ENCODE measurements at places on chromosomes 13 and 19.

DNA sequence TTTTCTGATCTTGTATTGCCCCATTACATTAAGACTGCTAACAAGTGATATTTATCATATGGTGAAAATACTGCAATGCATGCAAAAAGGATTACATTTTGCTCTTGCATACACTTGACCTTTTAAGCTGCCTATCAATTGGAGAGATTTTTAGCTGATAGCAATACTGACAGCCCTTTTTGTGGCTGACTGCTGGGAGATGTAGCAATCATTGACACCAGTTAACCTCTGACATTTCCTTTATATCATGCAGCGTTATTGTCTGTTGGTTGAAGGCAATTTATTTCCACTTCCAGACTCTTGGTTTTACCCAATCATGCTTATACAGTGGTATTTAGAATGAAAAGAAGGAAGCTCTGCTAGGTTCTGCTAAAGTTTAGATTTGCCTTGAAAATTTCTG is 364.0 kb downstream of the LMO7 start:
- DNase-seq, result peak; percentile 22

DNA sequence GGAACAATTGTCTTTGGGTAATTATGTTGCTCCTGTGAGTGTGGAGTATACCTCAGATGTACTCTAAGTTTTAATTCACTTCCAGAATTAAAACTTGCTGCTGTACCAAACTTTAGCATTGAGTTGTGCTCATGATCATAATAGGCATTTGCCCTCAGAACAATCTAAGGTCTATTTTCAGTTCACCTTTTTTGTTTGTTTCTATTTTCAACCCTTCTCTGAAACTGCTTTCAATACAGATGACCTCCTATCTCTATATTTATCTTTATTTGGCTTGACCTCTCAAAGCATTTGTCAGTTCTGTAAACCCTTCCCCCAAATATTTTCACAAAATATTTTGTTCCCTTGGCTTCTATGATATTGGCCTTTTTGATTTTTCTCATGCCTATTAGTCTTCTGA is 873.0 kb downstream of the OLFM4 start:
- no peak for DNase-seq

- no peak for DNase-seq
Measured at GRCh38 chr13:20360041-20360491, 127.9 kb upstream of the GJB6 start.

GRCh38 chr13:51057906-51058305 is 53.2 kb downstream of the C13orf42 start:
- DNase-seq, result no peak

DNA sequence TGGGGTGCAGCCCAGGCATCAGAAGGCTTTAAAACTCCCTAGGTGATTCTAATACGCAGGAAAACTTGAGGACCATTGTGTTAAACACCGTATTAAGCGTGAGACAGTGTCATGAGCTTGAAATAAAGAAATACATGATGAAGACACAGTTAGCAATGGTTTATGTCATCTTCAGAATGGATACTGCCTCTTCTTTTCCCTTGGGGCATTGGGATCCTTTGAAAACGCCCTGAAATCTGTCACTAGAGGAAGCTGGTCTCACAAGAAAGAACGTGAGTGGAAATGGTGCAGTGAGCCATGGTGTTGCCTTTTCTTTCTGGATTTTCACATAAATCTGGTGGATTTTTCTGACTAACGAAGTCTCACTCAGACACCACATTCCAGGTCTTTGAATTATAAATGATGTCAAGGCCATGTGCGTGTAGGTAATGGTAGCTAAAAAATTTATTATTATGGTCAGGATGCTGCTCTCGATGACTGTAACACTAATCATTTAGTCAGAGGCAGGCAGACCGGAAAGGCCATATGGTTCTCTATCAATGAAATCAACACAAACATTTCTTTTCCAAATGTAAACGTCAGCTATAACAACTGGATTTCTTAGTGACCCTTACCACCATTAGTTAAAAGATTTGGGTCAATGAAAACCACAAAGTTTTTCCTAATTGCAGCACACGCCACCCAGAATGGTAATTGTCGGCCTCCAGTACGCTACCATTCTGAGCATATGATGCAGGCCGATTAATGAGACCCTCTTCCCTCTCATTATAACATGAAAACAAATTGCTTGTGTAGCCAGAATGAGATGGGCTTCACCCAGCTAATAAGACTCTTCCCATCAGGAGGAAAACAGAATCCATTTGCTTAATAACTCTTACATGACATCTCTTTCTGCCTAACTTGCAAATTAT is 105.6 kb downstream of the SLC7A1 start:
- DNase-seq, result no peak

DNA sequence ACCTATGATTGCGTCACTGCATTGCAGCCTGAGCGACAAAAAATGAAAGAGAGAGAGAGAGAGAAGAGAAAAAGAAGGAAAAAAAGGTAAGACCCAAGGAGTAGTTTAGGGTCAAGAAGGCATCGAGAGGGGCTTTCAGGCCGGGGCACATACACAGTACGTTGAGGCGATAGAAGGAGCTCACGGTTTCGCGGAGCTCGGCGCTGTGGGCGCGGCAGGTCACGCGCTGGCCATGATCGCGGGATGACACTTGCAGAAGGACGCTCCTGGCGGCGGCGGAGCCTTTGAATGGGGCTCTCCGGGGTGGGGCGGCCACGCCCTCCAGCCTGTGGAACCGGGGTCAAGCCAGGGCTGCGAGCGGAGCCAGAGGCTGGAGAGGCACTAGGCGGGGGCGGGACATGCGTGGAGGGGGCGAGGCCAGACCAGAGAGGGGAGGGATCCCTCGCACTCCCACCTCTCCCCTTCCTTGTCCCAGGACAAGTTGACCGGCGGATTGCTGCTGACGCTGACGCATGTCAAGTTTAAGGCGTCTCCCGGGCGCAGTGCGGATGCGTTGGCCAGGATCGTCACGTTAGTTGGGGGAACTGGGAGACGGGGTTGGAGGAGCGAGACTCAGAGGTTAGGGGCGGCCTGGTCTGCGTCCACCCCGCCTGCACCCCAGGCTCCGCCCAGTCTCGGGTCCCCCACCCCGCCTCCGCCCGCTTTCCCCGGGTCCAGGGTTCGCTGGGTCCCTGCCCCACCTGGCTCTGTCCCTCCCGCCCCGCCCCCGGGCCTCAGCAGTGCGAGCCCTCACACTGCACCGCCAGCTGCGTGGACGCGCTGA is 6.9 kb downstream of the NPHS1 start:
- DNase-seq, result no peak

GRCh38 chr13:101499406-101499805 is 46.9 kb downstream of the ITGBL1 start:
- DNase-seq, result no peak

DNA sequence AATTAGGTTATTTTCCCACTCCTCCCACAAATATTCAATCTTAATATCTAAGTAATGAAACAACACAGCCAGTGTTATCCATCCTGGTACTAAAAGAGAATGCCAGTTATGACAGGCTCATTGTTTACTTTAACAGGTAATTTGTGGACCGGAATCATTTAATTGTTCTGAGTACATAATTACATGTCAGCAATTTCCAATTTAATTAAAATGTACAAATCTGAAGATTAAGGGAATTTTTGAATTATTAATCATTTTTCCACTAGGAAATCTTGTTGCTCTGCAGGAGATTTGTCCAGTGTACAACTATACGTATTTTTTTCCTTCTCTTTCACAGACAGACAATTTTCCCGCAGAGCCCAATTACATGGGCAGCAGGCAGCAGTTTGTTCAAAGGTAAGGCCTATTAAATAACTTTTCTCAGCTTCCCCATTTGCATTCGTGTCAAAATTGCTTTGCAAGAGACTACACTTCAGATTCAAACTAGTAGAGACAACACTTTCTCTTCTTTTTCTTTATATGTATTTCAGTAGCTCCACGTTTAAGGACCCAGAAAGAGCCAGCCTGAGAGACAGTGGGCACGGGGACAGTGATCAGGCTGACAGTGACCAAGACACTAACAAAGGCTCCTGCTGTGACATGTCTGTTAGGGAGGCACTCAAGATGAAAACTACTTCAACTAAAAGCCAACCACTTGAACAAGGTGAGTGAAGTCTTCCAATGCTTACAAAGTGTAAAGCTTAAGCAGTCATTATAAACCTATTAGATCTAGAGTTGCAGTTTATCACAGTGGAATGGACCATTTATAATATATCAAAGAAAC is 34.8 kb downstream of the PCDH17 start:
- DNase-seq, result no peak

DNA sequence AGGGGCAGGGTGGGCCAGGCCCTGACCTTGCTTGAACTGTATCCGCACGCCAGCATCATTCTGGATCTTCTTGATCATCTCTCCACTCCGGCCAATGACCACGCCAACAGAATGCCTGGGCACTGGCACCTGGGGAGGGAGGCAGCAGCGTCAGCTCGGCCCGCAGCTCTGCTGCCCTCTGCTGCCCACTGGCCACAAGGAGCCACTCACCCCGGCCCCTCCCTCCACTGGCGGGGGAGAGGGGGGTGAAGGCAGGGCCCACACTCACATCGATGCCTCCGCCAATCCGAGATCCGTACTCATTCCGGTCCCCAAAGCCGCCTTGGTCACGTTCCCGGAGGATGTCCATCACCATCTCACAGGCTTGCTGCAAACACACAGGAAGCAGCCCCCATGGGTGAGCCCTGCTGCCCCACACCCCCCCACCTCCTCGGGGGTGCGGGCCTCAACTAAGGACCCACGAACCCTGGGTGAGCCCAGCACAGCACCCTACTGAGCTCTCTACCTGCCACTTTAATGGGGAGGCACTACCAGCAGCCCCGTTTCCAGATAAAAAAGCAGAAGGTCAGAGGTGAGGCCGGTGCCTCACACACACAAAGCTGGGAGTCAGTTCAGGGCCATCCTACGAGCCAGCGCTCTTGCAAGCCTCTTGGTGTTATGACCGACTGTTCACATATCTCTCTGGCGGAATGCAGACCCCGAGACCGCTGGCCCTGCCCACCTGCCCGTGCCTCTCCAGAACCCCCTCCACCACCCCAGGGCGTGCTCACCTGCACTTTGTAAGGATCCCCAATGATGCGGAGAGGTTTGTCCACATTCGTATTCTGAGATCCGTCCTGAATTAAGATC is 6.7 kb downstream of the KHSRP start:
- no peak for DNase-seq

DNA sequence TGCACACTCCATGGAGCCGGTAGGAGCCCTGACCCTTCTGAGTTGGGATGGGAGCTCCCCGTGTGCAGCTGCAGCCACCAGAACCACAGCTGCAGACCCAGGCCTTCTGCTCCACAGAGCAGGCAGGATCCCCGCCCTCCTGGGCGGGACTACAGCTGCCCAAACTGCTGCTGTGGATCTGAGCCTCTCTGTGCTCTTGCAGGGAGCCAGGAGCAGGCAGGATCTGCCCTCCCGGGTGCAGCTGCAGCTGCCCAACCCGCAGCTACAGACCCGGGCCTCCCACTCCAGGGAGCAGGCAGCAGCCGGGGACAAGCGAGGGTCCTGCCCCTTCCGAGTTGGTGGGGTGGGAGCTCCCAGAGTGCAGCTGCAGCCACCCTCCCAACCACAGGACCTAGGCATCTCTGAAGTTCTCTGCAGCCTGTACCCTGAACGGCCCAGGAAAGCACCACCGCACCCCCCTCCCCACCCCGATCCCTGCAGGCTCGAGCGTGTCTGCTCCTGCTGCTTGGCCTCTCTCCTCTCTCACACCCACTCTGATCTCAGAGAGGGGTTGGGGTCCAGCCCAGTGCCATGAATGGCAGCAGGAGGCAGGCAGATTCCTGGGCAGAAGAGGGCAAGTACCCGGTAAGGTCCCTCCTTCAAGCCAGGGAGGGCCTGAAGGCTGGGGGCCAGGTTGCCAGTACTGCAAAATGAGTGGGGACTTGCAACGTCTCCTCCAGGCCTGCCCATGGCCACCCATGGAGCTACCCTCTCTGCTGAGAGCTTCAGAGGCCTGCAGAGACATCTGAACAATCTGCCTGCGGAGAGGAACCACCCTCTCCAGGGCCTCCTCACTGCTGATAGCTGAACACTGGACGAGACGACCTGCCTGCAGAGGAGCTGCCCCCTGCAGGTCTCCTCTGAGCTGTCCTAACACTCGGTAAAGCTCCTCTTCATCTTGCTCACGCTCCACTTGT is 16.4 kb upstream of the EMP3 start:
- no peak for DNase-seq

- DNase-seq, result no peak
Measured at GRCh38 chr19:31448221-31448657, 99.0 kb upstream of the TSHZ3 start.

DNA sequence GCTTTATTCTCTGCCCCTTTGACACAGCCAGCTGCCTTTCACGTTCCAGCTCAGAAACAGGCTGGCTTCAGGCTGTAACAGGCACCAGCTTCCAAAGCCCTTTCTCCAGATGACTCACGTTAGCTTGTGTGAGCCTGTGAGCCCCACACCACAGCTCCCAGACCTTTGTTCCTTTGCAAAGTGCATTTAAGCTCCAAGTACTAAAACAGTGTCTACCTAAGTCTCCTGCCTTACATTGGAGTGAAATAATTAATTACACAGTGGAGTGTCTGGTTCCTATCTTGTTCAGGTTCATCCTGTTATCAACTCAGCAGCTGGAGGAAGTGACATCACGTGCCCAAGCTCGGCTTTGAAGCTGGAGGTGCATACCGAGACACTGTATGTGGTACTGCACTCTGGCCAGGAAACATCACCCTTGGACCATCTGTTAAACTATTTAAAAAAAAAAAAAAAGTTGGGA is 475.8 kb downstream of the FOXO1 start:
- no peak for DNase-seq

GRCh38 chr13:85768946-85769345 is 30.3 kb downstream of the SLITRK6 start:
- no peak for DNase-seq

DNA sequence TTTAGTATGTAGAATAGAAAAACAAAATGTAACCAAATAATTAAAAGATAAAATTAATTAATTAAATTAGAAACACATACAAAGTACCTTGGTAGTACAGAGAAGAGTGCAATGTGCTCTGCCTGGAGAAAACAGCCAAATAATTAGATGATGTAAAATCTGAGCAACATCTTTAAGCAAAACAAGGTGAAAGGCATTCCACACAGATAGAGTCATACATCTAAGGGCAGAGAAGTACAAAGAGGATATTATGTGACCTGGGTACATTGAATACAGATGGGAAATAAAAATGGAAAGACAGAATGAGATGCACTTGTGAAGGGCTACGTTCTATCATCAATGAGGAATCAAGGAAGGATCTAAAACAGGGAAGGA is 25.2 kb upstream of the FNDC3A start:
- no peak for DNase-seq

GRCh38 chr19:31002518-31003244 is 346.6 kb downstream of the TSHZ3 start:
- no peak for DNase-seq

DNA sequence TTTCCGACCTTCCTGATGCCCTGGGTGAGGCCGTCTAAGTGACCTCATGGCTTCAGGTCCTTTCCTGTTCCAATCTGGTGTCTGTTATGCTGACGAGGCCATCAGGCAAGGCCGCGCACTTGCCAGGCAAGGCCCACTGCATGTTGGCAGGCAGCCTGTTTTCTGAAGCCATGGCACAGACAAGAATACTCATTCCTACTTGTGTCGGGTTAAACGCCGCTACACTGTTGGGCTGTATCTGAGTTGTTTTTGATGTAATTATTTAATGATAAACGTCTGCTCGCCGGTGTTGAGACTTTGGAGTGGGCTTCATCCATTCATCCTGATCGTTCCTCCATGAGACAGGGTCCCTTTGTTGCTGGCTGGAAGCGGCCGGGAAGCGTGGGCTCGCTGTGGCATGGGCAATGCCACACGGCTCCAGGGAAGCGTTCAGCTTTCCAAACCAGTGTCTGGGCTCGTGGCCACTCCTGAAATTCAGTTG is 92.1 kb downstream of the ATP11A start:
- no peak for DNase-seq

GRCh38 chr19:41426952-41427646 is at the start of gene B3GNT8:
B3GNT8 (minus strand) TSS chr19:41427374; CDS start chr19:41426778, 596 bp downstream.
- no peak for DNase-seq

All from GDM1 (cell line).